Activated T-helper 1 cell treated with anti-CD3 and anti-CD28 coated beads, Interleukin-2, amount 50 U/mL, for 16 hours (primary cell): ENCODE measurements at places on chromosomes 11 and 22.

- DNase-seq = no peak
Observed at GRCh38 chr11:73152086-73152853, 10.2 kb upstream of the FCHSD2 start.

GRCh38 chr11:10599388-10600175 is 31.1 kb upstream of the LYVE1 start:
- no peak for DNase-seq

- no peak for DNase-seq
Observed at GRCh38 chr22:24401931-24402367, 25.4 kb upstream of the ADORA2A start.

- no peak for DNase-seq
Observed at GRCh38 chr11:72738199-72739141, 13.7 kb downstream of the ARAP1 start.
